ENCODE measurements at places on chromosomes 2 and 18.

GRCh38 chr18:76678248-76678647 lies 144.1 kb upstream of the ZNF236 start:
- no peak for DNase-seq

- no peak for DNase-seq
Measured at GRCh38 chr2:120404274-120404673, 58.3 kb downstream of the INHBB start.

- DNase-seq = no peak
Measured at GRCh38 chr18:41850781-41851180, 104.3 kb upstream of the PIK3C3 start.

DNA sequence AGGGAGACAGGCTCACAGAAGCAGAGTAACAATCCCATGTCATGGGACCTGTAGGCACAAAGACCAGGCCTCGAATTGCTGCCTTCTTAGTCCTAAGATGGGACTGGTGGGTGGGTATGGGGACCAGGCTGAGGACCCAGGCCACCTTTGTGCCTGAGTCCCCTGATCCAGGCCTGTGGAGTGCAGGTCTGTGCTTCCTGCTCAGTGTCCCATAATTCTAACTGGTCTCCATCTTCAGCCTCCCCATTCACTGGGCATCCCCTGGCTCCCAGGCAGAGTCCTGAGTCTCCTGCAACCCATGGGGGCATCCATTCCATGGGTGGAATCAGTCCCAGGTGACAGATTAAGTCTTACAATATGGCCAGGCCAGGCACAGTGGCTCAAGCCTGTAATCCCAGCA lies 83.9 kb downstream of the SMAD7 start:
- DNase-seq = no peak

- DNase-seq = no peak
Measured at GRCh38 chr2:101113441-101114267, 37.5 kb downstream of the TBC1D8 start.

DNA sequence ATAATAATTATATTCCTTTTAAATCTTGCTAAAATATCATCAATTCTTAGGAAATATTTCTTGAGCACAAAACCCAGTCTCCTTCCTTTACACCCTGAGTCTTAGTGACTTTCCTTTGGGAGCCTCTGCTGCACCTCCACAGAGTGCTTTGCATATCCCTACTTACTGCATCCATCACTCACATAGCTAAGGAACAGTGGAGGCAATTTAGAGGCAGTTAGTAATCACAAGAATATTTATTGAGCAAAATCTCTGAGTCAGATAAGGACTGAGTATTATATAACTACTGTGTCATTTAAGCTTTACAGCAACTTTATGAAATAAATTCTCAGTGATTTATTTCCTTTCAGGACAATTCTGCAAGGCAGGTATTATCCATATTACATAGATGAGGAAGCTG lies 327.7 kb downstream of the TMX3 start:
- DNase-seq = no peak

- DNase-seq = no peak
Measured at GRCh38 chr2:31522786-31523185, 58.0 kb downstream of the SRD5A2 start.

DNA sequence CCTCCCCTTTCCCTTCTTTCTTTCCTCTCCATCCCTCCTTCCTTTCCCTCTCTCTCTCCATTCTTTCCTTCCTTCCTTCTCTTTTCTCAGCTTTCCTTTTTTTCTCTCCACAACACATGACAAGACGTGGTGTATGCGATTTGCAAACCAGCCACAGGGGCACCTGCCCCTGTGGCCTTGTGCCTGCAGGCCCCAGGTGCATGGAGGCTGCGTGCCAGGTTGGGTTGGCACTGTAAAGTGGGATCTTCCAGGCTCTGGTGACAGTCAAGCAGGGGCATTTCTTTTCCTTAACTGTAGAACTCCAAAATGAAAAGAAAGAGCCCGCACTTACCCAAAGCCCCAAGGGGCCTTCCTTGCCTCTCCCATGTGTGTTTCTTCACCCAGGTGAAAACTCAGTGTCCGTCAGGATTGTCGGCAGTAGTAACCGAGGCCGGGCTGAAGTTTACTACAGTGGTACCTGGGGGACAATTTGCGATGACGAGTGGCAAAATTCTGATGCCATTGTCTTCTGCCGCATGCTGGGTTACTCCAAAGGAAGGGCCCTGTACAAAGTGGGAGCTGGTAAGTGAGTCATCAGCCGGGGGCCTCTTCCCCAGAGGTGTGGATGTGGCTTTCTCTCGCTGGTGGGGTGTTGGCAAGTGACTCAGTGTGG lies 50.9 kb downstream of the MARCO start:
- DNase-seq = no peak

DNA sequence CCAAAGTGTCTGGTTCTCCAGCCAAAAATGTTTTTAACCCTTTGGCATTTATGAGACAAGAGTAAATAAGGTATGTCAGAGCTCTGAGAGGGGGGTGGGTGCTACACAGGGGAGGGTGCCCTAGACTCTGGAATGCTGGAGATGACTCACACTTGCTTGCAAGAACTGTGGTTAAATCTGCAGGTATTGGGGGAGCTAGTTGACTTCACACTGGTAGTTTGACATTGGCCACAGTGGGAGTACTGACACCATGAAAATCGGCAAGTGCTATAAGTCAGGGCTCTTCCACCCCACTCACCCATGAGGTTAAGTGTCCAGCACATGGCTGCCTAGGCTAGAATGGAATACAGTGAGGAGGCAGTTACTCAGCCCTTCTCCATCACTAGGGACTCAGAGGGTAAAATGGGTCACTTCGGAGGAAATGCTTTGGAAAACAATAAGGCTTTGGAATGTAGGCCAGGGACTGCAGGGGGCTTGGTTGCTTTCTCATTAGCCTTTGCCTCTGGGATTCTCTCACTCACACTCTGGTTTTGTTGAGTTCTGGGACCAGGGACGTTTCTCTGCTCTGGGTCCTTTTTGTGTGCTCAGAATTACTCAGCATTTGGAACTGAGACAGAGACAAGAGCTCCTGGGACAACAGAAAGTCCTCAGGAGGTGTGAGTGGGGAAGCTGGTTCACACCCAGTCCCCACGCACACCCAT lies 91.6 kb downstream of the ACKR3 start:
- no peak for DNase-seq

GRCh38 chr2:64524604-64525316 lies 632 bp downstream of the AFTPH start:
- DNase-seq = no peak

- DNase-seq = peak; percentile 27
Measured at GRCh38 chr18:22831441-22831904, 101.7 kb upstream of the RBBP8 start.

DNA sequence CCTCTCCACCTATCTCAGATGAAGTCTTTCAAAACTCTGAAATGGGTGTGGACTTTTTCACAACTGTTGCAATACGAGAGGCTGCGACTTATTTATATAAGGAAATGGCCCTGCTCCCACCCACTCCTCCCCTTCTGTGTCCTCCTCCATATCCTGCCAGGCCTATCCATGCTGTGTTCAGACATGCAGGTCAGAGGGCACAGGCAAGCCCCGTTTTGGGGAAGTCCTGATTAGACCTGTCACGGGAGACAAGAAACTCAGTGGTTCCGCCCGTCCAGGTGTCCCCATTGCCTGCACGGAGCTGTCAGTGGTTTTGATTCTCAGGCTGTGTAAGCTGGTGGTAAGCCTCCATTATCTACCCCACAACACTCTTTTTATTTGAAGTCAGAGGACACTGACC lies 99.6 kb upstream of the MGAT5 start:
- no peak for DNase-seq

- no peak for DNase-seq
Measured at GRCh38 chr2:199804831-199805230, 46.2 kb downstream of the FTCDNL1 start.

- no peak for DNase-seq
Measured at GRCh38 chr2:218003981-218004419, 1.2 kb upstream of the TNS1 start.

DNA sequence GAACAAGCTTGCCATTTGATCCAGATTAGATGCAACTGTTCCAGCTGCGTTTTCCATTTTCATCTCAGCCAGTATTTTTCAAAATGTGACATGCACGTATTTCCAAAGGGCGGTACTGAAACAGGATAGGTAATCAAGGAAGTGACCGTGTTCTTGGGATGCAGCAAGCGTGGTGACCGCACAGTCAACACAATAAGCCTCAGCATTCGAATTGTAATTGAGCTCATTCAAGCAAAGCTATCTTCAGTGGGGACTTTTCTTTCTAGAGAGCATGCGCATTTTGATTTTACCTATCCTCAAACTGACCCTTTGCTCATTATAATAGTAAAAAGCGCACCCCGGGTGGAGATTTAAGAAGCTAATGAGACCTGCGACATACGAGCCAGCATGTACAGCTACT lies 3.4 kb upstream of the ALPP start:
- no peak for DNase-seq

DNA sequence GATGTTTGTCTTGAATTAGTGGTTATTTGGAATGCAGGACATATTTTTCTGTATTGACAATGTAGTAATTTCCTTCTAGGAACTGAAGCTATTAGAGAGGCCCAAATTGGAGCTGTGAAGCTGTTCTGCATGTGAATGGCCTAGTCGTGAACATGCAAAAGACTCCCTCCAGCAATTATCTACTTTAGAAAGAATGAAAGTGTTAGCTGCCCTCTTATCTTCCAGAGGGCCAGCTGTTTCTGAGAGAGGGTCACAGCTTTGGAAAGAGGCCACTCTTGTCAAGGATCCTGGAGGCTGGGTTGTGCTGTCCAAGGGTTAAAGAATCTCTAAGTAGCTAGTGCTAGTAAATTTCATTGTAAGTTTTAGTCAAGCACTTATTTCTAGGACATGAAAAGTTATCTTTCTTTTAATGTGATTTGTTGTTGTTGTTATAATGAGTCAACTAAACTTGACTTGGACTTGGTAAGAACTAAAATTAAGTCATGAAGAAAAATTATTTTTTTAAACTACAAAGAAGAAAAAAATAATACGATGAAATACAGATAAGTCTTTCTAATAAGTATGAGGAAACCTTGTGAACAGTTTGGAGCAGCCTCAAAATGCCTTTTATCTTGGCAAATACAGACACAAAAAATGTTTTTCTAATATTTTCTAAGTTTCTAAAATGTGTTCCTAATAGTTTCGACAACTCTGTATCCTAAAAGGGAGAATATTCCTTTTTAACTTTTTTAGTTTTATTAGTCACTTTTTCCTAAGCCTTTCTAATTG lies 36.8 kb downstream of the DPP4 start:
- DNase-seq = no peak

- DNase-seq = no peak
Measured at GRCh38 chr2:128406736-128407554, 88.3 kb upstream of the HS6ST1 start.

DNA sequence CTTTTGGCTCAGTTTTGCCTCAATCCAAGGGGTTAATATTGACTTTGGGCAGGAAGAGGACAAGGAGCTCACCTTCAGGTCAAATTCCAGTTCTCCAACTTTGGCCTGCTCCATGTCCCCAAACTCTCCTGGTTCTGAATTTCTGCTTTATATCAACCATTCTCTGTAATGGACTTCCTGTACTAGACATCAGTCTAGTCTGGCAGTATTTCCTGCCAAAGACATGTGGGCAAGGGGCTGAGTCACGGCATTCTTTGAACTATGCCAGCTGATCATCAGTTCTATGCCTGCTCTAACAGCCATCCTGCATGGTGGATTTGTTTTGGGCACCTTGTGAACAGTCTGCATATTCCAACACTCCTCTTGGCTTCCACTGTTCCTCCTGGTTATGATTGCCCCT lies 199.4 kb downstream of the ZEB2 start:
- DNase-seq = no peak

DNA sequence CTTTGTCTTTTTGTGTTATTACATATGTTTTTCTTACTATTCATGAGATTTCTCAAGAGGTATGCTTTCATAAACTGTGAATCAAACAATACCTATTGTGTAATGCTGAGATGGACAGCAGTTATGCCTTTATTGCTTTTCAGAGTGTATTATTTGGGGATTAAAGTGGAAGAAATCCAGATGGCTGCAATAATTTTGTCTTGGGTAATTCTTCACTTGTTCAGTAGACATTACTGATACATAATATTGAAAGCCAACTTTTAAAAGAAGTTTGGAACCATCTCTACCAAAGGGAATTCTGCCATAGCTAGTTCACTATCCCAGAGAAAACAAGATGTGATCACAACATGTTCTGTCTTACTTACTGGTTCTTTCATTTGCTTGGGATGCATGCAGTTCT lies 253.4 kb upstream of the ZSWIM2 start:
- DNase-seq = no peak

GRCh38 chr18:46402396-46402795 lies 254.6 kb downstream of the LOXHD1 start:
- no peak for DNase-seq

DNA sequence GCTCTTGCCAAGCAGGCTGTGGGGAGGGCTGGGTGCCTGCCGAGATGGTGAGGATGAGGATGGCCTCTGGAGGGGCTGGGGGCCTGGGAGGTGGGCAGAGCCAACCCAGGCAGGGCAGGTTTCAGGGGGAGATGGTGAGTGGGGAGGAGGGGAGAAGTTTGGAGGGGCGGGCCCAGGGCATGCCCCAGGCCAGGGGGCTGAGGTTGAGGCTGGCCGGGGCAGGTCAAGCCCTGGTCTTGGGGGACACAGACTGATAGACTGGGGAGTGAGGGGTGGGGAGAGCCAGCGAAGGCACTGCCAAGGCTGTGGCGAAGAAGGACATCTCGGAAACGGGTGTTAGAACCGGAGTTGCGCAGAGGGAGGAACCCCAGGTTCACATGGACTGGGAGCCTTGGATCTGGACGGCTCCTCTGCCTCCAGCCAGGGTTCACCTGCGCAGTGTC lies 12.6 kb downstream of the CAPN10 start:
- DNase-seq = no peak

DNA sequence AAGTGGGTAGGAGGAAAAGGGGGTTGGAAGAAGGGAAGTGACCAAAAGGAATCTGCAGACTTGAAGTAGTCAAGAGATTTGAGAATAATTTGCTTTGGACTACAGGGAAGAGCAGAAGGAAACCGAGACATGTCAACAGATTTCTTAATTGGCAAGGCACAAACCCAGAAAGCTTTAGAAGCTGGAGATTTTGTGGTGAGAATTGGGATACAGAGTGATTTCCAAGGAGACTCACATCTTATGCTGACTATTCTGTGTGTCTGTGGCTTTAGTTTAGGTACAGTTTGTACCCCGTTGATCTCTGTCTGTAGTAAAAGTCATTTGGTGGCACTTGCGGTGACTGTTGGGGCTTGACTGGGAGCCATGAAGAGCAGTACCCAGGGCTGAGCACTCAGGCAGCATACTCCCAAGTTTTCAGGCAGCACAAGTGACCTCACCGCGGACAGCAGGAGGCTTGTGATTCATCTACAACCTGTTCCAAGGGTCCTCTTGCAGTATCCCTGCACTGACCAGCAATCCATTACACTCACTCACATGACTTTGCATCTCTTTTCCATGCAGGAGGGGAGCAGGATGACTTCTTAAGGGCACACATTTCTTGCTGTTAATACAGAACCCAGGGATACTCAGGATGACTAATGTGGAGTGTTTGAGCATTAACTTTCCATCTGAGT lies 97.1 kb upstream of the TNP1 start:
- DNase-seq = no peak

- peak; percentile 9 for DNase-seq
Measured at GRCh38 chr18:70124139-70124538, 81.3 kb downstream of the RTTN start.

- DNase-seq = peak; percentile 14
Measured at GRCh38 chr2:64506686-64507085, 17.4 kb upstream of the AFTPH start.
